Foreskin fibroblast (primary cell): ENCODE measurements at places on chromosomes 1 and 21.

- DNase-seq = no peak
Measured at GRCh38 chr1:247324204-247324787, 7.4 kb downstream of the ZNF496 start.

DNA sequence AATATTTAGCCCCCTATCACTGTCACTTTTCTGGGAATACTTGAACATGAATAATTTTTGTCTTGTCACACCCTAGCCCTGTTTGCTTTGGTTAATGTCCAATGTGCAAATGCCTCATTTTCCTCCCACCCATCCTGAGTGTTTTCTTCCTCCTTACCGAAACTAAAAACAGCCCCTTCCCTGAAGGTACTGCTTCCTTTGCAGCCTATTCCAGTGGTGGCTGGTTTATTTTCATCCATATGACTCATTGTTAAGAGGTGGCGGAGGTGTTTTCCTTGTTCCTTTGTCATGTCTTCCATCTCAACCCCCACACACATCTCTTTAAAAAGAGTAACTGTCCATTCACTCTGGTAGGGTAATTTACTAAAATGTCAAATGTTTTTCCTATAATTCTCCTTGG lies 40.4 kb downstream of the CD55 start:
- DNase-seq = peak; percentile 16

DNA sequence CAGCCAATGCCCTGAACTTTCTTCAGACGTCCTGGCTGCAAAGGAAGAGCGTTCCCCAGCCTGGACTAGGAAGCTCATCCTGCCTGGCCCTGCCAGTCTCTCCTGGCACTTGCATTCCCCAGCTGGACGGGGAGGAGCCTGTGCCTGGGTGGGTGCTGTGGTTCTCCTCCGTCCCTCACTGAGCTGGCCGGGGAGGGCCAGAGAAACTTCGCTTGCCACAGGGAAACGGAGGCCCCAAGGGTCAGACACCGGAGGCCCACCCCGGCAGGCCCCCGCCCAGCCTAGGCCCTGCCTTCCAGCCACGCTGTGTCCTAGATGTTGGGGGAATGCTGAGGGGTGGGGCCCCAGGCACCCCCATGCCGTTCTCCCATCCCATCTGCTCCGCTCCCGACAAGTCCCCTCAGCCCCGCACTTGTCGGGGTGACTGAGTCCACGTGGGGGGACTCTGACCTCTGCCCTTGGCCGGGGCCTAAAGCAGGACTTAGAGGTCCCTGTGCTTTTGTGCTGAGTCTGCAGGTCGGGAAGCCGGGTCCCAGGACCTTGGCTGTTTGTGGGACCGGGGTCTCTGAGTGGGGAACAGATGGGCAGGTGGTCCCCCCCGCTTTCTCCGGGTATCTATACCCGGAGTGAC lies 4.8 kb downstream of the FTCD start:
- peak; percentile 25 for DNase-seq

GRCh38 chr1:237610157-237610556 lies 280.6 kb downstream of the ZP4 start:
- DNase-seq = no peak

DNA sequence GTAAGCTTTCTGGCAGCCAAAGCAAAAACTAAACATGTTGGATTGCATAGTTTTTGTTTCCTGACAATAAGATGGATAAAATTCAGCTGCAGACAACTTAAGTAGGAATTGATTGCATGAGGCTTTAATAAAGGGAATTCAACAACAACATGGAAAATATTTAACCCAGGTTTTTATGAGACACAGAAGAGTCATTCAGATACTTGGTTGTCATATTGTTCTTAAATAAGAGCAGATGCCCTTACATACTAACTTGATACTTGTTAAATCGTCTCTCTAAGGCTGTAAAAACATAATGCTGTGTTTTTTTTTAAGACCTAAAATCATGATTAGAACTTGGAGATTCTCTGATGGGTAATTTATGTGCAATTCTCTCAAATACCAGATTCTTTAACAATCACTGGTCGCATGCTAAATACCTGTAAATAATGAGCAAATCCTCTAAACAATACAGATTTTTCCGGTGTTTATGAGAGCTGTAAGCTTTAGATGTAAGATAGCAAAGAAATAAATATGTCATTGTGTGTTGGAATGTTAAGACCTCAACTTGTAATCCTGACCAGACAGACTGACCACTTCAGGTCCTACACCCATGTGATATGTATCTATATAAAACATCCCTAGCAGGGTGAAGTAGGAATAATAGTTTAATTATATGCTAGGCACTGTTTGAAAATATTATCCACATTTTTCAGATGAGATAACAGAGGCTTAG lies 37.8 kb upstream of the CD34 start:
- DNase-seq = no peak

GRCh38 chr1:233909195-233909594 lies 4.7 kb downstream of the SLC35F3 start:
- no peak for DNase-seq

GRCh38 chr21:37032877-37033471 lies 26.5 kb downstream of the RIPPLY3 start:
- DNase-seq = peak; percentile 85

DNA sequence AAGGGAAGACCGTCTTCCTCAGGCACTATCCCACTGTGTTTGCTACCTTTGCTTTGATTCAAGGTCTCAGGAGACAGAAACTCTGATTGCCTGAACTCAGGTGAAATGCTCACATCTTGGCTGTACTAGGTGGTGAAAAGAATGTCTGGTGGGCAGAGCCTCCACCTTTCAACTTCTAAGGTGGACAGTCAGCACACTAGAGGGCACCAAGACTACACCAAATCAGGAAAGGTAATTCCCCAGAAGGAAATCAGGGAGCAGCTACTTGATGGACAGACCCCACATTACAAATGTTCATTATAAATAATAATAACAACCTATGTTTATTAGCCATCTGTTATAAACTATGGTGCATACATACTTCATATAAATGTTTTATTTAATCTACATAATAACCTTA lies 220.9 kb downstream of the ATG4C start:
- DNase-seq = peak; percentile 17

- DNase-seq = no peak
Measured at GRCh38 chr1:151934048-151934493, 24.8 kb upstream of the THEM4 start.

DNA sequence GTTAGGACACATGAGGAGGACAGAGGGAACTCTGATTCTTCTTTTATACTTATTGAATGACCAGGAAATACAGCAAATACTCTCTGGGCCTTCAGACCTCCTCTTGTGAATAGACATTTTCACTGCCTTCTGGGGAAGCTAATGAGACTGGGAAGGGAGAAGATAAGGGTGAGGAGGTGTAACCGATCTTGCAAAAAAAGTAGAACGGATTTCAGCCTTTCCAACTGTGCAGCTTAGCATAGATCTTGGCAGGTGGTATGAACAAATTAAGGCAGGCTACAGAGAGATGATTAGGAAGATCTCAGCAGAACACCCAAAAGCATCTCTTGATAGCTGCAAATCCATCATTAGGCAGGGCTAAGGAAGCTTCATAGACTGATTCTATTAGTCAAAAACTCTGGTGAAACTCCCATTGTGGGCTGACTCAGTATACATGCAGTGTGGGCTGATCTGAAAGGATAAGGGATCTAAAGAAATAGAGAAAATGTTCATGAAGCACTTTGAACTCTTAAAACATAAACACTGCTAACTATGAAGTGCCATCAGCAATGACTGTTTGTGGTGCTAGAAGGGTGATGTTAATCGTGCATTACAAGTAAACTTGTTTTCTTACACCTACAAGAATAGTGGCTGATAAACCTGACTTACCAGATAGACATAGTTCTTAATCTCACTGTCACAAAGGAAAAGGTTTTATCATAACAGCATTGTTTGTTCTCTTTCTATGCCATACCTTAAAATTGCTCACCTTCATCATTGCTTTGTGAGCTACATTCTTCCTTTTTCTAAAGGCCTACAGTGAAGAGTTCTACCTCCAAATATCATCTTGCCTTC lies 85.5 kb upstream of the PALMD start:
- DNase-seq = no peak

DNA sequence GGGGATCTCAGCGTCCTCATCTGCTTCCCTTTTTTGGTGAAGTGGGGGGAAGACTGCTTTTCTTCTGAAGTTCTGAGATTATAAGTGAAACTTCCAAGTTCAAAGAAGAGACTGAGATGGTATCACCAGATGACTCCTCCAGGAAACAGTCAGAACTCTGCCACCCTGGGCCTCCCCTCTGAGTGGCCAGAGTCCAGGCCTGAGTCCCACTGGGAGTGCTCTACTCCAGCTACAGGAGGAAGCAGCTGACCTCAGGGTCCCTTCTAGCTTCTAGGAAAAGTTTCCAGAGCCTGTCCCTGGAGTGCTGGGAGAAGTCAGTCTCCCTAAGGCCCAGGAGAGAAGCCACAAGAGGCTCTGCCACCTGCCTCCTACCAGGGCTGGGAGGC lies 104.7 kb downstream of the CASZ1 start:
- DNase-seq = no peak

DNA sequence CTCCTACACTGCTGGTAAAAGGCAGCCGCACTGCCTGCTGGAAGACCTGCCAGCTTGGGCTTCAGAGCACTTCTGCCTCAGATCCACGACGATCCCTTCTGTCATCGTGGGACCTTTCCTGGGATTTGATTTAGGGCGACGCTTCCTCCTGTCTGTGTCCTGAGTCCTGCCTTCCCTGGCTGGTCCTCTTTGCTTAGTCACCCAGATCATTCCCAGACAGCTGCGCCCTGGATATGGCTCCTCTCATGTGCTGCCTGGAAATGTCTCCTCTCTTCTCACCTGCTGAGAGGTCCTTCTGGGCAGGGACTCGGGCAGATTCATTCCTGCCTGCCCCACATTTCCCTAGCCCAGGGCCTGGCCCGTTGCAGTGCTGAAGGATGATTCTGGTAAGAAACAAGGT lies 72.4 kb upstream of the POU3F1 start:
- no peak for DNase-seq

- no peak for DNase-seq
Measured at GRCh38 chr1:229371624-229372023, 28.8 kb upstream of the CCSAP start.

DNA sequence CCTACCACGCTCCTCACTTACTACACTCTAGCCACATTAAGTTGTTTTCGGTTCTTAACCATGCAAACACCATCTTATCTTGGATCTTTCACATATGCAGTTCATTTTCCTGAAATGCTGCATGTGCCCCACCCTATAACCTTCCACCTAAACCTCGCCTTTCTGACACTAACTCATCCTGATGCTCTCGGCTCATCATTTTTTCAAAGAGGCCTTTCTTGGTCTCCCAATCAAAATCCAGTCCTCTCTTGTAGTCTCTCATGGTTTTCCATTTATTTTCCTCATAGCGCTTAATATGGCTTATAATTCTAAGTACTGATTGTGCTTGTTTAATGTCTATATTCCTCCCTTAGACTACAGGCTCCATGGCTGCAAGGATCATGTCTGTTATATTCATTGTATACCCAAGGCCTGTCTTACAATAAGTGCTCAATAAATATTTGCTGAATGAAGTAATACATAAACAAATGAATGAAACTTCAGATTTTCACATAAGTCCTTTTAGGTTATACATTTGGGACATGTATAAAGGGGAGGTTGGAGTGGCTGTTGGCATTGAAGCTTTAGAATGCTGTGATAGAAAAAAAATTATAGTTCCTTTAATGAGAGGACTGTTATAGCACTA lies 79.2 kb upstream of the CDC42BPA start:
- DNase-seq = no peak

DNA sequence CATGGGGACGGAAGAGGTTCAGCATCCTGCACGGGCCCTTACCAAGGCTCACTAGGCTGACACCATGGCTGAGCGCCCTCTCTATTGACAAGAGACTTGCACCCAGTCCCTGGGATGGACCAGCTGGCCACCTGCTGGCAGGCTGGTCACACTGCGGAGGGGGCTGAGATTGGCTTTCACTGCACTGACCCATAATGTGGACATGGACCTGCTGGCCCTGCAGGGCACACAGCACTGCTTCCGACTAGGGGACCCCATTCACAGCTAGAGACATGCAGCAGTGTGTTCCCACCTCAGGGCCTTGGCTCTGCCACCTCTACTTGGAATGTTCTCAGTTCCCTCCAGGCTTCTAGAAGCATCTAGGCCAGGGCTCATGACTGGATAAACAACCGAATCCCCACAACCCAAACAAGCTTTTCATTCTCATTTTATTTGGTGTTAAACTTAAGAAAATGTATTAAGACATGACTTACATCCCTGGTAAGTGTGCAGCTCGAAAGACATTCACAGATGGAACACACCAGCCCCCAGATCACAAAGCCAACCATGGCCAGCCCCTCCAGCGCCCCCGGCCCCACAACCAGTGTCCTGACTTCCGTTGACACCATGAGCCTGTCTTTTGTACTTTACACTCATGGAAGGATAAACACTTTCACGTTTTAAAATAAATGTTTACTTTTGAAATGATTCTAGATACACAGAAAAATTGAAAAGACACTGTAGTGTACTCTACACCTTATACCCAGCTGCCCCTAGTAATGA lies 9.3 kb upstream of the SRARP start:
- peak; percentile 55 for DNase-seq

DNA sequence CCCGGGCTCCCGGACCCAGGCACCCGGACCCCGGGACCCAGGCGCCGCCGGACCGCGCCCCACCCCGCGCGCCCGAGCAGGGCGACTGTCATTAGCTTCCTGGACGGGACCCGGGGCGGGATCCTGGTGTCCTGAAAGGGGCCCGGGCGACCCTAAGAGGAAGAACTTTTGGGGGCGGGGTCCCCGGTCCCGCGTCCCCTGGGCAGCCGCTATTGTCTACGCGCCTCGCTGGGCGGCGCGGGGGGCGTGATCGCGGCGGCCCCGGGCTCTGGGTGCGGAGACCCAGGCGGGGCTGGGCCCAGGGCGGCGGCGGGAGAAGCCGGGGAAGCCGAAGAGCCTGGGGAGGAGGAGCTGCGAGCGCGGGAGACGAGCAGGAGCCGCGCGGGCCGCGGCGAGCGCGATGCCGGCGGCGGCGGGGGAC lies 465 bp downstream of the HUNK start:
- no peak for DNase-seq
